ENCODE measurements at places on chromosomes 3 and 15.

- no peak for DNase-seq
Measured at GRCh38 chr15:37536967-37537605, 397.4 kb upstream of the TMCO5A start.

DNA sequence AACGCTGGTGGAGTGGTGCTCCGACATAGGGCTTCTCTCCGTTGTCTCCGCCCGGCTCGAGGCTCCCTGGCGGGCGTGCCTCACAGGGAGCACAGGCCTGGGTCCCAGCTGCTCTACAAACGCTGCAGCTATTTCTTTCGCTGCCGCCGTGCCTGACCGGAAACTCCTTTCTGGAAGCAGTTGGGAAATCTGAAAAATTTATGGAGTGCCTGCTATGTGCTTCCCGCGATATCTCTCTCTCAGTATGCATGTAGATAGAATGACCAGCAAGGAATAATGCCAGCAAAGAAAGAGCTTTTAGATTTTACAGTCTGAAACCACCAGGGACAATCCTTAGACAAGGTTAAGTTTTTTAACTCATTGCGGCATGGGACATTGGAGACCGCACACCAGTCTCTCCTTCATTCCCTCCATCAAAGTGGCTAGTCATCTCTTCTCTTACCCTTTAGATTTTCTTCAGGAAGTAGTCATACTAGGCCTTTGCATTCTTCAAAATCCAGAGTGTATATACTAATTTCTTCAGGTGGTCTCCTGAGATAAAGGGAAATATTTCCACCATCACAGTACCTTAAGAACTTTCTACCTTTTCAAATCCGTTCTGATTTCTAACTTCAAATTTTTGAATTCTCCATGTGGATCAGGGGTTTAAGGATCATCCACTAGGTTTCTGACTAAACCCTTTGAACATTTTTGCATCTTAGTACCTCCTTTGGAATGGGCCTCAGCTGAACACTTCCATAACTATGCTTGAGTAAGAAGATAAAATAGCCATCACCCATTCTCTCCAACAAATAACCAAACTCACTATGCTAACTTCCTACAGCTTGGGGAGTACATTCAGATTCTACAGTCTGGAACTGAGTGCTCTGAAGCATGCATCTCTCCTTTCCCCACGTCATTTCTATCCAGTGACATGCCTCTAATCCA lies 1.1 kb upstream of the NPHP3 start:
- DNase-seq = no peak

DNA sequence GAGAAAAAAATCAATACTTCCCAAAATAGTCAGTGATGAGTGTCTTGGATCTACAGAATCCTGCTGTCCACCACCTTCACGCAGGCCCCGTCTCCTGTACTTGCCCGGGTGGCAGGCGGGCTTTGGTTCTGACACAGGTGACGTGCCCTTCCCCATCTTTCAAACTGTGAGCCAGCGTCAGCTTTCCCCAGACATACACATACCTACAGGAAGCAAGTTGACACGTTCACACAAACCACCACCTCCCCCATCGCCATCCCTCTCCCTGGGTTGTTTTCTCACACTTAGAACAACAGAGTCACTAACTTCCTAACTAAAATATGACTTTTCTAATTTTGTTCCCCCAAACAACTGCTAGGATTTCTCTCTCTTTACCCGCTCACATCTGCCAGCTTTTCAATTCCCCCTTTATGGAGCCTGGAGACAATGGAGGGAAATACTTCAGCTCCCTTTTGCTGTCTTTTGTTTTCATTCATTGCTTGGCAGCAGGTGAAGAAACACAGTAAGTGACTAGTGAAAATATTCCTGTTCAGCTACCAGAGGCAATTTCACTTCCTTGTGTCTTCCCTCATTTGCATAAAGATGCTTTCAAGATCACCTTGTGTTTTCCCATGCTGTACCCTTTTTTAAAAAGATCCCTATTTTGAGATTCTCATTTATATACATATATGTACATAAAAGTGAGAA lies 248.3 kb downstream of the SLCO3A1 start:
- no peak for DNase-seq

DNA sequence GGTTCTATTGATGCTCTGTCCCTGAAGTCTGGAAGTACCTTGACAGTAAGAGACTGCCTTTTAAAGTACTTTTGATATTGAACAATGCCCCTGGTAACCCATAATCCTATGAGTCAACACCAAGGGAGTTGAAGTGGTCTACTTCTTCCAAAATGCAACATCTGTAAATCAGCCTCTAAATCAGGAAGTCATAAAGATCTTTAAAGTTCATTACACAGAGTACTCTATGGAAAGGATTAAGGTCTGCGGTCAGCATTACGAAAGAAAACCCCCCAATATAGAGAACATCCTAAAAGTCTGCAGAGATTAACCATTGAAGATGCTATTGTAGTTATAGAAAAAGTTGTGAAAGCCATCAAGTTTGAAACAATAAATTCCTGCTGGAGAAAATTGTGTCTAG lies 52.7 kb upstream of the CMC1 start:
- no peak for DNase-seq

GRCh38 chr3:160012108-160012507 lies 23.5 kb downstream of the IL12A start:
- DNase-seq = no peak

DNA sequence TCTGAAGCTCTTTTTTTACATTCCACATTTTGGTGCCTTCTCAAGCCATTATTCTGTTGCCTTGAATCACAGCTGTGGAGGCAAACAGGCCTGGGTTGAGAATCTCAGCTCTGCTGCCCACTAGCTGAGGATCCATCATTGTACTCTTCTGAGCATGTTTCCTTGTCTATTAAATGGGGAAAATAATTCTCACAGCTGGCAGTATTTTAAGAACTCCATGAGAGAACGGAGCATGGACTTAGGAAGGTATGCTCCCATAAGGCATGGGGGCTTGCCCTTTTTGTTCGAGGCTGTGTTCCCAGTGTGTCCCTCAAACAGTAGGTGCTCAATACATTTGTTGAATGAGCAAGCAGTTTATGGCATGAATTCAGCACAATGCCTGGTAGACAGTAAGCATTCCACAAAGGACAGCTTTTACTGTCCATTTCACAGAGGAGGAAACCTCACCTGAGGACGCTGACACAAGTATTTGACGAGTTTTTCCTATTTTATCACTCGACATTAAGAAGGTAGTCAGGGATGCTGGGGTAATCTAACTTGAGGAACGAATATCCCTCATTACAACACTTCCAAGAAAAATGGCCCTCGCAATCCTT lies 2.1 kb upstream of the PTPRG start:
- DNase-seq = no peak

DNA sequence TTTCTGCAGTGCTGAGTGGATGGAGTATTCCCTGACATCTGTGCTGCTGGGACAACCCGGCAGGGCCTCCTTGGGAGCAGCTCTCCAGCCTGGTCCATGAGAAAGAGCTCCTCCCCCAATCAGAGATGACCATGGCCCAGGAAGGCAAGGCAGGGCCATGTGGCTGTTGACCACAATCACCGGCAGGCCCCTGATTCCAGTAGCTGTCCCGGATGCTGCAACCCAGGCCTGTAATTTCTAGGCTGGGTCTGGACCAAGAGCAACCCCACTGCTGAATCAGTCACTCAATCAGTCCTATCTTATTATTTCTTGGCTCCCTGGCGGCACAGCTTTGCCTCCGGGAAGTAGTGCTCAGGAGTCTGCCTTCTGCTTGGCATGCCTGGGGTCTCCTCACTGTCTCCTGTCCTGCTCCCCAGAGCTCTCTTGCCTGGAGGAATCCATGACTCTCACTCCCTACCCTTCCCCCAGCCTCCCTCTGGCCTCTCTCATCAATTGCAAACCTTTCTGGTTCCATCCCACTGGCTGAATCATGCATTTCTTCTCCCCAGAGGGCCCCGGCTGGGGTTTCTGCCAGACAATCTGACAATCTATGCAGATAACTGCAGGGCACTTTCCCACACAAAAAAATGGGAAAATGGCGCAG lies 32.6 kb upstream of the ITGA11 start:
- DNase-seq = no peak

- DNase-seq = no peak
Measured at GRCh38 chr3:186931532-186932280, 1.4 kb downstream of the ST6GAL1 start.

- no peak for DNase-seq
Measured at GRCh38 chr3:56894881-56895431, 93.2 kb upstream of the ARHGEF3 start.

DNA sequence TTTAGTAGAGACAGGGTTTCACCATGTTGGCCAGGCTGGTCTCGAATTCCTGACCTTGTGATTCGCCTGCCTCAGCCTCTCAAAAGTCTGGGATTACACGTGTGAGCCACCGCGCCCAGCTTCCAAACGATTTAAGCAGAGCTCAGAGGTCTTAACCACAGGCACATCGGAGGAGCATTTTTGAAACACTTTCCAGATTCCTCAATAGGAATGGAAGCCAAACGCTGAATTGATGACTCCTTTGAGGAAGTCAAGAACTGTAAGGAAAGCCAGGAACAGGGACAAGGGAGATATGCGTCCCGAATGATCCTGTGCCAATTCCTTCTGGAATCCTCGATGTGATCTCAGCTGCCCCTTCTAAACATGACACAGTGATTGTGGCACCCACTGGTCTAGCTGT lies 40.0 kb downstream of the TRH start:
- peak; percentile 18 for DNase-seq

DNA sequence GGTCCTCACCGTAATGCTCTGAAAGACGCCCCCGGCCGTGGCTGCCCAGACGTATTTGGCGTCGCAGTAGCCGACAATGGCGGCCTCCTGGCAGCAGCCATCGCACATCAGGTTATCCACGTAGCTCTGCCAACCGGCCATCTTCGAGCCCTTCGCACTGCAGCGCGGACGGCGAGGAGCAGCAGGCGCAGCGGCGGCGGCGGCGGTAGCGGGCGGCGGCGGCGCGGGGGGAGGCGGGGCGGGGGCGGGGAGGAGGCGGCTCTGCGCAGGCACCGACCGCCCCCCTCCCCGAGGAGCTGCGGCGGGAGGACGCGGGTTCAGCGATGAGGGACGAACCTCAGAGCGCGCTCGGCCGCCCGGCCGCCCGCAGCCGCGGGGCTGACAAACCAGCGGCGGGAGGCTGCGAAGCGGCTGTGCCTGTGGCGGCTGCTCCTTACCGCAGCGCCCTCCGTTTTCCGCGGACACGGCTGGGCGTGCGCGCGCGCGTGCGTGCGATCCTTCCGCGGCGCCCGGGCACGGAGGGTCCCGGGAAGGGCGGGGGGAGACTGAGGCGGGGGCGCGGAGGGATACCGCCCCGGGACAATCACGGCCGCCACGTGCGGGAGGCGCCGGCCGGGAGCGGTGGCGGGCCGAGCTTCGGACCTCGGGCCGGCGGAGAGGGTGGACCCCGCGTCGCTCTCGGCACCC lies at the start of gene PFN2:
PFN2 (minus strand) TSS at position 180 of the 687 bp plus-strand sequence; CDS start at position 141, 39 bp downstream.
- DNase-seq = peak; percentile 38

DNA sequence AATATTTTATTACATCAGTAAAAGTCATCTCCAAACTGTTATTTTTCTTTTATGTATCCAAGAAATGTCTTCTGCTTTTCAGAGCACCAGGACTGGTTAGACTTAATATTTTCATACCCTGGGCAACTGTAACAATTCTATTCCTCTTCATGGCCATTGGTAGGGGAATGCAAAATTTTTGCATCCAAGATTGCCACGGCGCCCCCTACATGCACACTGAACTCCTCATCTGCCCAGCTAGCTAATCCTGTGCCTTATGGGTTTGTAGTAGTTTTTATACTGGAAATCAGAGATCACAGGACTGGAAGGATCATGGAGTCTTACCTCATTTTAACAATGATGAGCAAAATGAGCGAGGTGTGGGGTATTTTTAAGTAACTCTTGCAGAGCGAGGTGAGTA lies 74.2 kb downstream of the CRTC3 start:
- DNase-seq = no peak

- DNase-seq = no peak
Measured at GRCh38 chr3:38648659-38649499, 608 bp downstream of the SCN5A start.

DNA sequence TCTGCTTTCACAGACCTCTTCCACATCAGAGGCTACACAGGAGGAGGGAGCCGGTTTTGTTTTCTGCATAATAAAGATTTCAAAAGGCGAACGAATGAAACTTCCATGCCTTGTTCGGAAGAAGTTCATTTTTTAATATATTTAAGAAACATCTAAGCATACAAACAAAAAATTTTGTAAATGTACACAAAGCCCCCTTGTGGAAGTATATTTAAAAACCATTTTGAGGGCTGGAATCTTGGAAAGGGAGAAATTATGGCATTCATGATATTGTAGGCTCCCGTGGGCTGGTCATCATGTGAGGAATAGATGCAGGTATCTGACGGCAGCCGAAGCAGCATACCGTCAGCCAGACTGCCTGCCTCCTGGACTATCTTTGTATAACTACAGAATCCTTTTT lies 90.4 kb downstream of the MECOM start:
- no peak for DNase-seq

- no peak for DNase-seq
Measured at GRCh38 chr3:108602249-108602934, 12.9 kb downstream of the DZIP3 start.

GRCh38 chr3:14803981-14804834 lies 14.6 kb upstream of the FGD5 start:
- no peak for DNase-seq

- DNase-seq = peak; percentile 96
Measured at GRCh38 chr15:39579487-39580116, 1.3 kb upstream of the THBS1 start.

DNA sequence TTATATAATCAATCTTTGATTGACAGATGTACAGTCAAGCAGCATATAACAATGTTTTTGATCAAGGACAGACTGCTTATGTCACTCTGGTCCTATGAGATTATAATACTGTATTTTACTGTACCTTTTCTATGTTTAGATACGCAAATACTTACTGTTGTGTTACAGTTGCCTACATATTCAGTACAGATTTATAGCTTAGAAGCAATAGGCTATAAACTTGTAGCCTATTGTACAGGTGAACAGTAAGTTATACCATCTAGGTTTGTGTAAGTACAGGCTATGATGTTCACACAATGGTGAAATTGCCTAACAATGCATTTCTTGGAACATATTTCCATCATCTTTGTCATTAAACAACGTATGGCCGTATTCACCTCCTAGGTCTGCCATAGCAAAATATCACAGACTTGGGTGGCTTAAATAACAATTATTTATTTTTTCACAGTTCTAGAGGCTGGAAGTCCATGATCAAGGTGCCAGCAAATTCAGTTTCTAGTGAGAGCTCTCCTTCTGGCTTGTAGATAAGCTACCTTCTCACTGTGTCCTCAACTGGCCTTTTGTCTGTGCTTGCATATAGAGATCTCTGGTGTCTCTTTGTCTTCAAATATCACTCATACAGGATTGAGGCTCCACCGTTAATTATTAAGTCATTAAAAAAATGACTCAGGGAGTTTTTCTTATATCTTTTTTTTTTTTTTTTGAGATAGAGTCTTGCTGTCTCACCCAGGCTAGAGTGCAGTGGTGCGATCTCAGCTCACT lies 89.1 kb downstream of the EBLN2 start:
- no peak for DNase-seq

- DNase-seq = no peak
Measured at GRCh38 chr3:143514109-143514508, 334.2 kb downstream of the SLC9A9 start.
